ENCODE measurements at places on chromosomes 12 and 14. TPM values are rescaled to one million over a fixed set of nuclear protein-coding genes. Genes with fewer than 3 reads are reported as not detected.

The CLEC2B gene
- 16.4 TPM for total RNA-seq

The HCAR2 gene
- total RNA-seq = not detected

The DPPA3 gene
- total RNA-seq = not detected

The PAPLN gene
- 3.1 TPM for total RNA-seq

The PTPRR gene
- total RNA-seq = 0.46 TPM

The GLIPR1L1 gene
- total RNA-seq = not detected

The EPYC gene
- total RNA-seq = not detected

DNA sequence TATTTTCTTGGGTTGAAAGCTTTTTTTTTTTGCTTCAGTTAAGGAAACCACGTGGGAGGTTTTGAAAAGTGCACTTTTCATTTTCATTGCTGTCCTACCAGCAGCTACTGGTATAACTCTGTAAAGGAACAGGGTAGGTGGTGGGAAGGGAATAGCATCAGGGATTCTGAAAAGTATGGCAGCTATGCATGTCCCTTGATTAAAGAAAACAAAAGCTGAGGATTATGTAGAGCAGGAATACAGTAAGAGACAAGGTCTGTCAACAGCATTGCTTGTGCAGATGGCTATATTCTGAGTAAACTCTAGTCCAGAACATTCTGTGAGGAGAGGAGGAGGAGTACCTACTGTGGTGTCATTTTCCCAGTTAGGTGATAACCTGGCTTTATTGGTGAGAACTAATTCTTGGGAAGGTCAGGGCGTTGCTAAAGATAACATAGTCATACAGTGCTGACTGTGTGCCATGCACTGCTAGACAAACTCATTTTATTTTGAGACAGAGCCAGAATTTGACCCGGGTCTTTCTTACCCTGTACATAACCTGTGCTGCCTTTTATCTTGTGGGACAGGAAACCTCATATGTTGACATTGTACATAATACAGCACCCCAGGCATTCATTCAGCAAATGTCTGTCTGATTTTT, 80.3 kb upstream of the TRAF3 start:
- H3K4me3 ChIP-seq = no peak overlapping the region
- no peaks in the 10 kb centered on the region for H3K27me3 ChIP-seq
- no peak overlapping the region for H3K27ac ChIP-seq
- H3K4me1 ChIP-seq = peaks cover 18% of the 10 kb centered on the region

- no peak for DNase-seq
- H3K36me3 ChIP-seq = no peaks in the 10 kb centered on the region
- no peak overlapping the region for H3K27ac ChIP-seq
- H3K27me3 ChIP-seq = no peaks in the 10 kb centered on the region
- no peaks in the 10 kb centered on the region for H3K4me1 ChIP-seq
- no peak overlapping the region for H3K4me3 ChIP-seq
These were observed 12.1 kb upstream of the EML1 start for GRCh38 chr14:99781091-99781490.

GRCh38 chr12:93323625-93324329, 53.9 kb upstream of the NUDT4 start:
- peaks cover 4% of the 10 kb centered on the region for H3K4me1 ChIP-seq
- no peaks in the 10 kb centered on the region for H3K36me3 ChIP-seq
- no peaks in the 10 kb centered on the region for H3K27me3 ChIP-seq

DNA sequence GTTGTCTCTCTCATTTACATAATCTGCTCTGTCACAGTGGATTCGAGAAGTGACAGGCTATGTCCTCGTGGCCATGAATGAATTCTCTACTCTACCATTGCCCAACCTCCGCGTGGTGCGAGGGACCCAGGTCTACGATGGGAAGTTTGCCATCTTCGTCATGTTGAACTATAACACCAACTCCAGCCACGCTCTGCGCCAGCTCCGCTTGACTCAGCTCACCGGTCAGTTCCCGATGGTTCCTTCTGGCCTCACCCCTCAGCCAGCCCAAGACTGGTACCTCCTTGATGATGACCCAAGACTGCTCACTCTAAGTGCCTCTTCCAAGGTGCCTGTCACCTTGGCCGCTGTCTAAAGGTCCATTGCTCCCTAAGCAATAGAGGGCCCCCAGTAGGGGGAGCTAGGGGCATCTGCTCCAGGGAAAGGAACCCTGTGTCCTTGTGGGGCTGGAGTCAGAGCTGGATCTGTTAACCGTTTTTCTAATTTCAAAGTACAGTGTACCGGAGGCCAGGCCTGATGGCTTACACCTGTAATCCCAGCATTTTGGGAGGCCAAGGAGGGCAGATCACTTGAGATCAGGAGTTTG, 5.1 kb downstream of the ERBB3 start:
- H3K4me1 ChIP-seq = peaks cover 16% of the 10 kb centered on the region
- H3K27ac ChIP-seq = no peak overlapping the region
- H3K36me3 ChIP-seq = no peaks in the 10 kb centered on the region
- peaks cover 8% of the 10 kb centered on the region for H3K27me3 ChIP-seq
- H3K4me3 ChIP-seq = no peak overlapping the region

- peaks cover 6% of the 10 kb centered on the region for H3K4me1 ChIP-seq
- no peaks in the 10 kb centered on the region for H3K36me3 ChIP-seq
- no peak overlapping the region for H3K27ac ChIP-seq
- no peak overlapping the region for H3K4me3 ChIP-seq
- no peaks in the 10 kb centered on the region for H3K27me3 ChIP-seq
- DNase-seq = no peak
These were observed 42.0 kb upstream of the NT5DC3 start for GRCh38 chr12:103882861-103883596.

GRCh38 chr12:66627270-66627987, 51.4 kb downstream of the GRIP1 start:
- H3K36me3 ChIP-seq = no peaks in the 10 kb centered on the region
- H3K4me3 ChIP-seq = no peak overlapping the region
- H3K4me1 ChIP-seq = peaks cover 10% of the 10 kb centered on the region
- DNase-seq = no peak

GRCh38 chr12:66296176-66296683, 6.1 kb upstream of the HELB start:
- no peaks in the 10 kb centered on the region for H3K36me3 ChIP-seq
- H3K27ac ChIP-seq = no peak overlapping the region
- no peaks in the 10 kb centered on the region for H3K4me1 ChIP-seq
- H3K27me3 ChIP-seq = peaks cover 36% of the 10 kb centered on the region

- DNase-seq = no peak
- no peak overlapping the region for H3K27ac ChIP-seq
- no peaks in the 10 kb centered on the region for H3K4me1 ChIP-seq
- peaks cover 22% of the 10 kb centered on the region for H3K27me3 ChIP-seq
- H3K4me3 ChIP-seq = no peak overlapping the region
These were observed 4.4 kb downstream of the ITGA7 start for GRCh38 chr12:55703288-55703687.

DNA sequence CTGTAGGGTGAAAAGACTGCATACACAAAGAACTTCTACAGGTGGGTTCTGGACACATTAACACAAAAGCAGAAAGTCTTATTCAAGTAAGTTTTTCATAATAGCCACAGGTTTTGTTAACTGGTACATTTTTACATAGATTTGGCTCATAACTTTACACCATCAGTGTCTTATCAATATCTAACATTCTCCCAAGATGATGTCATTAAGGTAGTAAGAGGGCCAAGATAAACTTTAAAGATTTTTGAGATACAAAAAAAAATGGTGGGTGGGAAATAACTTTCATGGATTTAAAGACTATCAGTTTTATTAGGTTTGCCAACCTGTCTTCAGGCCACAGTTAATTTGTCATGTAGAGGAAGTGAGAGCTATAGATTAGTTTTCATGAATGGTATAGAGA, 1.7 kb downstream of the SUPT16H start:
- no peak overlapping the region for H3K4me3 ChIP-seq
- H3K27ac ChIP-seq = no peak overlapping the region
- H3K27me3 ChIP-seq = no peaks in the 10 kb centered on the region
- H3K36me3 ChIP-seq = peaks cover 4% of the 10 kb centered on the region

DNA sequence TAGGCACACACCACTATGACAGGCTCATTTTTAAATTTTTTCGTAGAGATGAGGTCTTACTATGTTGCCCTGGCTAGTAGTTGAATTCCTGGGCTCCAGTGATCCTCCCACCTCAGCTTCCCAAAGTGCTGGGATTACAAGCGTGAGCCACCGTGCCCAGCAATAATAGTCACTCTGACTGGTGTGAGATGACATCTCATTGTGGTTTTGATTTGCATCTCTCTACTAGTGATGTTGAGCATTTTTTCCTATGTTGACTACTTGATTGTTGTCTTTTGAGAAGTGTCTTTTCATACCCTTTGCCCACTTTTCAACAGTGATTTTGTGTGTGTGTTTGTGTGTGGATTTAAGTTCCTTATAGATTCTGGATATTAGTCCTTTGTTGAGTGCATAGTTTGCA, 26.3 kb downstream of the ATP2A2 start:
- H3K27ac ChIP-seq = no peak overlapping the region
- H3K27me3 ChIP-seq = no peaks in the 10 kb centered on the region
- DNase-seq = no peak
- H3K4me3 ChIP-seq = no peak overlapping the region
- peaks cover 33% of the 10 kb centered on the region for H3K4me1 ChIP-seq
- H3K36me3 ChIP-seq = peaks cover 10% of the 10 kb centered on the region

DNA sequence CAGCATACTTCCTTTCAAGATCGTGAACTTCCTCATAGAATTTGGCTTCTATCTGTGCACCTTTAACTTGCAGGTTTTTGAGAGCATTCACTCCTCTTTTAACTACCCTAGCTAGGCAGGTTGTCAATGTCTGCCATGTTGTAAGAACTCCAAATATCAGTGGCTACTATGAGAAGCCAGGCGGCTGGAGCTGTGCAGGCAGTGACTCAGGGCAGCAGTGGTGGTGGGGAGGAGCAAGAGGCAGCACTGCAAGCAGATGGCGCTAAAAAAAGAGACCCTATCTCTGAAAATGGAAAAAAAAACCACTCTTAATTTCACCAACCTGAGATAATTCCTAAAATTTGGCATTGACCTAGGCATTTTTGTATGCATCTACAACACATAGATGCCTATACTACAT, 28.5 kb downstream of the YARS2 start:
- peaks cover 13% of the 10 kb centered on the region for H3K36me3 ChIP-seq
- H3K4me1 ChIP-seq = no peaks in the 10 kb centered on the region
- DNase-seq = no peak

GRCh38 chr12:6376079-6376869, 911 bp upstream of the SCNN1A start:
- H3K4me3 ChIP-seq = no peak overlapping the region
- no peaks in the 10 kb centered on the region for H3K27me3 ChIP-seq
- H3K36me3 ChIP-seq = no peaks in the 10 kb centered on the region

DNA sequence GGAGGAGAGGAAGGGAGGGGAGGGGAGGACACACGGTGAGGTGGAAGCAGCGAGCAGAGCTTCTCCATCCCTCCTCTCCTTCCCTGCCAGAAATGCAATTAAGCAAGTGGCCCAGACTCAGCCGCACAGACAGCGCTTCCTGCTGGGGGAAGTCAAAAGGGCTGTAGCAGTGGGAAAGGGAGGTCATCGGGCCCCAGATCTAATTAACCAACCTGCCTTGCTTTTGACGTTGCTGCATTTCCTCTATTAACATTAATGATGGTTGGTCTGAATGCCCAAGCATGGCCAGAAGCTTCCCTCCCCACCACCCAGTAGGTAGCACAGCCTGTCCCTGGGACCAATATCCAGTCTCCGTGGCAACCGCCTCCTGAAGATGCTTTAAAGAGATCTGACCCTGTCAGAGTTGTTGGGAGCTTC, 4.6 kb upstream of the NGB start:
- no peak for DNase-seq
- peaks cover 8% of the 10 kb centered on the region for H3K27me3 ChIP-seq
- peaks cover 7% of the 10 kb centered on the region for H3K36me3 ChIP-seq
- no peak overlapping the region for H3K4me3 ChIP-seq
- H3K27ac ChIP-seq = no peak overlapping the region
- no peaks in the 10 kb centered on the region for H3K4me1 ChIP-seq

GRCh38 chr12:570435-570920, 92.8 kb downstream of the NINJ2 start:
- peak overlapping the region; percentile 77 for H3K27ac ChIP-seq
- H3K27me3 ChIP-seq = peaks cover 2% of the 10 kb centered on the region

- H3K4me1 ChIP-seq = peaks cover 51% of the 10 kb centered on the region
- peak overlapping the region; percentile 36 for H3K4me3 ChIP-seq
- H3K27ac ChIP-seq = peak overlapping the region; percentile 95
- H3K27me3 ChIP-seq = no peaks in the 10 kb centered on the region
These were observed 1.2 kb downstream of the NEK9 start for GRCh38 chr14:75125617-75126016.

GRCh38 chr12:21248679-21249078, 86.0 kb downstream of the SLCO1A2 start:
- H3K36me3 ChIP-seq = no peaks in the 10 kb centered on the region
- no peak overlapping the region for H3K27ac ChIP-seq
- DNase-seq = peak; percentile 22
- H3K4me1 ChIP-seq = no peaks in the 10 kb centered on the region
- H3K4me3 ChIP-seq = no peak overlapping the region
- no peaks in the 10 kb centered on the region for H3K27me3 ChIP-seq

DNA sequence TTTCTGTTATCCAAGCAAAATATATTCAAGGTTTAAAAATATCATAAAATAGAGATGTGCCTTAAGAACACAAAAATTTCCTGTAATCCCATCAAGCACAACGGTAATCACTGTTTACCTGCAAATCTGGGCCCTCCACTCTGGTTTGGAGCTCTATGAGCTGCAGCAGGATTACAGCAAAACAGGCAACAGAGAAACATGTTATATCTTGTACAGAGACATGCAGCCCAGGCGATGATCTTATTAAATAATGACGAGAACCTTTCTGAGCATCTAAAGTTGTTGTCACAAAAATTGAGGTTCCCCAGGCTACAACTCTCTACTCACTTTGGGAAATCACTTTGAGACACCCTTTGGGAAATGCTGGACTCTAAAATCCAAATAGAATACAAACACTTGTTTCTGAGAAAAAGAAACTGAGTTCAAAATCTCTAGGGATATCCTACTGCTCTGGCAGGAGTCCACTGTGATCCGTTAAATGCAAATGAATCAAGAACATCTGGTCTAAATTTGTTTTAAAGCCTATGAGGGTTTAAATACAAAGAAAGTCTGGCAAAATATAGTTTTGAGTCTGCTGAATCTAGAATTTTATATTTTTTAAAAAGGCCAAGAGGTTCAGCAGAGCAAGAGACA, 36.3 kb downstream of the STON2 start:
- no peaks in the 10 kb centered on the region for H3K27me3 ChIP-seq
- H3K36me3 ChIP-seq = no peaks in the 10 kb centered on the region
- H3K27ac ChIP-seq = no peak overlapping the region
- no peak for DNase-seq
- H3K4me3 ChIP-seq = no peak overlapping the region

All from endothelial cell of umbilical vein (primary cell).